Muscle of arm (tissue), 14 donors: ENCODE measurements at places on chromosomes 2 and 18.

DNA sequence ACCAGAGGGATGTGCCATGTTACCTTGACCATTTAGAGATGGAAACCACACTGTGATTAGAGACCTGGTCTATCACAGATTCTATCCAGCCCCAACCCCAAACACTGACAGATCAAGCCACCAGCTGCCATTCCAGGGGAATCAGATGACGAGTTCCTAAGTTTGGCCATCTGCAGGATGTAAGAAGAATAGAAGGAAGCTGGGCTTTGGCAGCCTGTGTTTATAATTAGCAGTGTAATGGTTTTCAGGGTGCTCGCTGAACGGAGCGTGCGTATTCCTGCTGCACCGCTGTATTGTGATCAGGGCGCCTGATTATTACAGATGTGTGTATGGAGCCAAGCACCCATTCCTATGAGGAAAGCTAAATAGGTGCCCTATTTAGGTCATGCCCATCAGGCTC is 138.1 kb downstream of the LRRC30 start:
- DNase-seq, result no peak

DNA sequence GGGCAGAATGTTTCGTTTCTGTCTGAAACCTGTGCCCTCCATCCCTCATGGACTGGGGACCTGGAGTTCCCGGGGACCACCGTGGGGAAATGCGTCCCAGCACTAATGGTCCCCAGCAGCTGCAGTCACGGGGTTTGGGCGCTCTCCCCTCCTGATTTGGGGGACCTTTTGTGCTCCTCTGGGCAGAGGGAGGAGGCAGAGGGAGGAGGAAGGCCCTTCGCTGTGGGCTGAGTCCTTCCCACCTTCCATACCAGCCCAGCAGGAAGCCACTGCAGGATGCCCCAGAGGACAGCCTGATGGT is 3.2 kb downstream of the GPR35 start:
- no peak for DNase-seq

DNA sequence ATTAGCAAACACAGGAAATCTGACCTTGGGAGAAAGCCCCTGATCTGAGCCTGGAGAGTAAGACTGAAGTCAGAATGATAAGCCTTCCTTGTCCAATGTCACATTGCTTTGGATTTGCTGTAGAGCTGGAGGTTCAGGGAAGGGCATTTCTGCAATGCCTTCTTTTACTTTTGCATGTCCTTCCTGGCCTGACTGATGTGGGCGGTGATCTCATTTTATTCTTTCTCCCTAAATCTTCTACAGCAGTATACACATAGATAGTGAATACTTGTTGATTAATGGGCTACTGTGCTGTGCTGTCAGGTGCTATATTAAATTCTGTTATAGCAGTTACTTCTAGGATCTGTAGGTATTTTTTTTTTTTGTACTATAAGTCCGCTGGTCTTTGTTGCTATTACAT is 62.6 kb downstream of the PLCL1 start:
- no peak for DNase-seq

- no peak for DNase-seq
Observed at GRCh38 chr18:76619261-76619620, 124.2 kb upstream of the ZNF516 start.

- DNase-seq, result no peak
Observed at GRCh38 chr2:162914161-162914560, 75.6 kb upstream of the KCNH7 start.

GRCh38 chr2:85936421-85937068 is 47.8 kb upstream of the ST3GAL5 start:
- no peak for DNase-seq
